A549 treated with AZD2906 at 1 μM for 4 hours (cell line): ENCODE measurements at places on chromosomes 7 and 10. TPM values are rescaled to one million over a fixed set of nuclear protein-coding genes. Genes with fewer than 3 reads are reported as not detected.

ANXA8L1 gene
- total RNA-seq, result 93.7 to 122 TPM (median 108 TPM) in 5 replicates

HOXA10 gene
- 6.2 to 7.0 TPM (median 6.7 TPM) in 5 replicates for total RNA-seq

GPC2 gene
- 0.34 to 1.1 TPM (median 0.66 TPM) in 5 replicates for total RNA-seq

STAMBPL1 gene
- total RNA-seq, result 23.1 to 27.7 TPM (median 25.4 TPM) in 5 replicates

TMEM229A gene
- total RNA-seq, result not detected in 5 replicates

ACTL6B gene
- total RNA-seq, result not detected in 5 replicates

GIMAP6 gene
- total RNA-seq, result not detected in 5 replicates
